ENCODE measurements at places on chromosomes 2 and 18.

GRCh38 chr2:227473806-227474205, 1.9 kb downstream of the AGFG1 start:
- no peak for DNase-seq

GRCh38 chr18:63186520-63187222, 132.9 kb downstream of the BCL2 start:
- DNase-seq: peak; percentile 8

- no peak for DNase-seq
Measured at GRCh38 chr2:199455210-199455544, 2.6 kb downstream of the SATB2 start.

DNA sequence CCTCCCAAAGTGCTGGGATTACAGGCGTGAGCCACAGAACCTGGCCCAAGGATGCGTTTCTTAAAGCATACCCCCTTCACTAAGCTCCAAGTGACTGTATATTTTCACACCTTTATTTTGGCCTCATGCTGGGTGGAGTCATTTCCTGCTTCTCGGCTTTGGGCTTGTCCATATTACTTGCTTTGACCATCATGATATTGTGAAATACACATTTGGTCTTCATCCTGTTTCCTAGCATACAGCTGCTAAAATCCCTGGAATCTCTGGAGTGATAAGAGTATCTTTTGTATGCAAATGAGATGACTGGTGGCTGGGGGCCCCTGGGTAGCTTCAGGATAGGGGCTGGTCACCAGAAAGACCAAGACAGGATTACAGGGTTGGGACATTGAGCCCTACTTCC, 17.6 kb upstream of the COLEC12 start:
- DNase-seq: no peak

DNA sequence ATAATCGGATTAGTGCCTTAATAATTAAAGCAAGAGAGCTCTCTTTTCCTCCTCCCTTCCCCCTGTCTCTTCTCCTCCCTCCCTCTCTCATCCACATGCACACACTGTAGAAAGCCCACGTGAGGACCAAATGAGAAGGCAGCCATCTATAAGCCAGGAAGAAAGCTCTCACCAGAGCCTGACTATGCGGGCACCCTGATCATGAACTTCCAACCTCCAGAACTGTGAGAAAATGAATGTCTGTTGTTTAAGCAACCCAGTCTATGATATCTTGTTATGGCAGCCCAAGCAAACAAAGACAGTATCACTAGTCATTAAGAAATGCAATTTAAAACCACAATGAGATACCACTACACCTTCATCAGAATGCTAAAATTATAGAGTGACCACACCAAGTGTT, 220.3 kb downstream of the EN1 start:
- no peak for DNase-seq

Data from fibroblast of skin of right biceps (primary cell).